Pulmonary artery endothelial cell (primary cell): ENCODE measurements at places on chromosomes 4 and X. TPM values are rescaled to one million over a fixed set of nuclear protein-coding genes. Genes with fewer than 3 reads are reported as not detected.

The ZAR1 gene
- total RNA-seq, result not detected in 2 replicates

The FGF5 gene
- total RNA-seq, result 0.32 and 0.53 TPM in 2 replicates

The MSX1 gene
- 2.7 and 4.1 TPM in 2 replicates for total RNA-seq

The FRAS1 gene
- total RNA-seq, result 8.6 and 26.8 TPM in 2 replicates

The ASMT gene
- not detected in 2 replicates for total RNA-seq

The AR gene
- 5.2 and 11.4 TPM in 2 replicates for total RNA-seq

The PNCK gene
- total RNA-seq, result not detected in 2 replicates

The SEL1L3 gene
- 121 and 217 TPM in 2 replicates for total RNA-seq

The AREG gene
- total RNA-seq, result 0.20 and 0.32 TPM in 2 replicates

The TSC22D3 gene
- 25.9 and 52.8 TPM in 2 replicates for total RNA-seq

The DUSP21 gene
- total RNA-seq, result not detected in 2 replicates

The ARMCX4 gene
- total RNA-seq, result 4.6 and 6.4 TPM in 2 replicates

GRCh38 chr4:174579421-174579820 is 57.1 kb upstream of the HPGD start:
- no peak for DNase-seq

DNA sequence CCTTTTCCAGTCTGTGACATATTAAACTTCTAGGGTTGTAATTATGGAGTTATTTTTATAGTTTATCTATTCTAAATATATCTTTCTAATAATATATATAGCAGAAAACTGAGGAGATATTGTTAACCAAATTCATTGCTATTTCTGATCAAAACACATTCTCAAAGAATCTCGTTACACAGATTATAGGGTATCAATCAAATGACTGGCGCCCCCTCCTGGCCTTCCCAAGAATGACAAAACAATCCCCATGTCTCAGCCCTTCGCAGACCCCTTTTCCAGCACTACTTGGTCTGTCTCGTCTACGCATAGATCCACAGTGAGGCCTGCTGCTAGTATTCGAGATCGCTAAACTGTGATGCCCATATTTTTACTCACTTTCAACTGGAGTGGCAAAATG is 209.3 kb downstream of the GPC3 start:
- DNase-seq, result no peak

GRCh38 chr4:121326597-121326996 is 54.2 kb downstream of the QRFPR start:
- DNase-seq, result no peak

- DNase-seq, result no peak
Observed at GRCh38 chr4:2059046-2059725, at the start of gene NAT8L. NAT8L (plus strand) TSS chr4:2059327; CDS start chr4:2059512, 185 bp downstream.

- no peak for DNase-seq
Observed at GRCh38 chrX:118448273-118448783, 47.3 kb upstream of the DOCK11 start.

DNA sequence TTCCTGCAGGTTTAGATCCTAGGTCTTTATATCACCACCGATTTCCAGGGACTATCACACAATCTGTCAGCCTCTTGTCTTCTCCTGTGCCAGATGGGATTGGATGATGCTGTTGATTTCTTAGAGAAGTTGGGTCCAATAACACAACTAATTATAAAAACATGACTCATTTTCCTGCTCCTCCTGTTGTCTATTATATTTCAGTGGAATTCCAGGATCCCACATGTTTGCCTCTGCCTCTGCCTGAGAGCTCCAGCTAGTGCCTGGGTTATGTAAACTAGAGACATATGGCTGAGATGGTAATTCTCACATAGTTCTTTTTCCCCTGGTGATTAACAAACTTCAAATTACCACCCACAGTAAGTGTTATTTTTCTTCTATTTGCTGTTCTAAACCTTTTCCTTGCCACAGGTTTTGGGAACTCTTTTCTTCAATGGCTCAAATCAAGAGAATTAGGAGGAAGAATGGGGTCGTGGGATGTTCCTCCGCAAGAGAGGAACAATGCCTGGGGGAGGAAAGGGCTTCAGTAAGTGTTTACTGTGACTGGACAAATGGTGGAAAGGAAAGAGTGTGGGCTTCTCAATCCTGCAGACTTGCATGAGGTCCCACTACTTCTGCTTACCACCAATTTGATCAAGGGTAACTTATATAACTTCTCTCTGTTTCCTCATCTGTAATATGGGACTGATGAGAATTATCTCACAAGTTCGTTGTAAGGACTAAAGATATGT is 3.4 kb upstream of the HOPX start:
- no peak for DNase-seq

DNA sequence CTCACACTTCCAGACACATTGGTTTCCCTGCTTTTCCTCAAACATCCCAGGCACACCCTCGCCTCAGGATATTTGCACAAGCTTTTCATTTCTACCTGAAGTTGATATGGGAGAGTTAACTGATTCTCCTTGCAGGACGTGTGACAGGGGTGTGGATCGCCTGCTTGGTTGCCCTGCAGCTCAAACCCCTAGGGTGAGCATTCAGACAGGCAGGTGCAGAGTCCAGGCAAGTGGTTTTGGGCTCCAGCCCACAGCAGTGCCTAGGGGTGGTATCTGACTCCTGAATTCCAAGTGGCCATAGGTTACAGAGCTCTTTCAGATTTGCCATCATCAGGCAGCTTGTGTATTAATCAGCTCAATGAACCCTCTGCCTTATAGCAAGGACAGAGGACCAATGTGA is 1104.2 kb upstream of the IGFBP7 start:
- no peak for DNase-seq

- no peak for DNase-seq
Observed at GRCh38 chr4:122423246-122423645, 33.3 kb downstream of the IL2 start.

- no peak for DNase-seq
Observed at GRCh38 chr4:87031920-87032319, 97.1 kb downstream of the AFF1 start.

- no peak for DNase-seq
Observed at GRCh38 chr4:107034996-107035818, 906 bp downstream of the DKK2 start.

- no peak for DNase-seq
Observed at GRCh38 chrX:52217494-52218160, 32.9 kb downstream of the MAGED4 start.

DNA sequence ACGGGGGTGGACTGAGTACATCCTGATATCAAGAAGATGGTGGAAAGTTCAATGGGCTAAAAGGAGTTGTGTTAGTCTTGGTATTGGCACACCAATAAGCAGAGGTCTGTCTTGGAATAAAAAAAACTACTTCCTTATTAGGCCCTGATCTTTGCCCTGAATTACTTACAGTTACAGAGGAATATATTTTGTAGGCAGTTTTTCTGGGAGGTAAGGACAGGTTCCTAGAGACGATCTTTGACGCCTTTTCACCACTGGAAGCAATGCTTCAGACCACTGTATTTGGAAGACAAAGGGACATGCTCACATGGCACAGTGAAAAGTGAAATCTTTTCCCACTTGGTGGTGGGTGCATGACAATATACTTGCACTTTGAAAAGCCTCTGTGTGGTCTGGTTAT is 618 bp upstream of the XK start:
- DNase-seq, result no peak

DNA sequence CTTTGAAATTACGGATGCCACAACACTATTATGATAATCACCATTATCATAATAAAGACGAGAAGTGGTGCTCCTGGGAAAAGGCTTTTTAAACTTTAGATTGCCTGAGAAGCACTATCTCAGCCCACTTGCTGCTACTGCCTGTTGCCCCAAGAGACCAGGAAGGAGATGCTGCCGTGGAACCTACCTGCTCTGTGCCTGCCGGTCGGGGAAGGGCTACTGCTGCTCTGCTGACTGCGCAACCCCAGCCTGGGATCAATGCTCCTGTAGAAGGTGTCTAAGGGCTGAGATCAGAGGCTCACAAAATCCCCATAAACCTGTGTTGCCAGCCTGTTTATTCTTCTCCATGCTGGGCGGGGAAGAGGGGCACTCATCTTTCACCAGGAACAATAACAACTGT is 145.3 kb upstream of the VCX3B start:
- no peak for DNase-seq

- DNase-seq, result no peak
Observed at GRCh38 chrX:10166731-10167151, 10.0 kb downstream of the CLCN4 start.

DNA sequence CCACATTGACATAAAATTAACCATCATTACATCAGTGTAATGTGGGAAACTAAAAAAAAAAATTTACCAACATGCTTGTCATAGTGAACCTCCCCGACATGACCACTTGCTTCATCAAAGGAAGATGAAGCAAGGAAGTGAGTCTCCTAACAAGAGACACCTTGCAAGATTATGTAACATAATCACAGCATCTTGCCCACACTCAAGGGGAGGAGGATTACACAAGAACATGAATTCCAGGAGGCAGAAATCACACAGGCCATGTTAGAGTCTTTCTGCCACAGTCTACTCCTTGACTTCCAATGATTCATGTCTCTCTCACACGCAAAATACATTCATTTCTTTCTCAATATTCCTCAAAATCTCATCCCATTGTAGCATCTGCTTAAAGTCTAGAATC is 93.3 kb downstream of the AKAP4 start:
- DNase-seq, result no peak

DNA sequence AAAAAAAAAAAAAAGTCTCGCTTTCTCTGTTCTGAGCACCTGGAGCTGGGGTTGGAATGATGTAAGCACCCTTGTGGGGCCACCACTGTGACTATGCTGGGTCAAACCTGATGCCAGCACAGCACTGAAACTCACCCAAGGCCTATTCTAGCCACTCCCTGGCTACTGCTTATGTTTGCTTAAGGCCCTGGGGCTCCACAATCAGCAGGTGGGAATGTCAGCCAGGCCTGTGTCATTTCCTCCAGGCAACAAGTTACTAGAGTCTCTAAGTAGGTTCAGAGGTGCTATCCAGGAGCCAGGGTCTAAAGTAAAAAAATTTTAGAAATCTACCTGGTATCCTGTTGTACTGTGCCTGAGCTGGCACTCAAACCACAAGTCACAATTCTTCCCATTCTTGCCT is 1306.8 kb downstream of the STIM2 start:
- no peak for DNase-seq

GRCh38 chrX:38820751-38821150 is 19.5 kb downstream of the MID1IP1 start:
- no peak for DNase-seq

- no peak for DNase-seq
Observed at GRCh38 chr4:82043081-82043808, 330.5 kb downstream of the HNRNPD start.

DNA sequence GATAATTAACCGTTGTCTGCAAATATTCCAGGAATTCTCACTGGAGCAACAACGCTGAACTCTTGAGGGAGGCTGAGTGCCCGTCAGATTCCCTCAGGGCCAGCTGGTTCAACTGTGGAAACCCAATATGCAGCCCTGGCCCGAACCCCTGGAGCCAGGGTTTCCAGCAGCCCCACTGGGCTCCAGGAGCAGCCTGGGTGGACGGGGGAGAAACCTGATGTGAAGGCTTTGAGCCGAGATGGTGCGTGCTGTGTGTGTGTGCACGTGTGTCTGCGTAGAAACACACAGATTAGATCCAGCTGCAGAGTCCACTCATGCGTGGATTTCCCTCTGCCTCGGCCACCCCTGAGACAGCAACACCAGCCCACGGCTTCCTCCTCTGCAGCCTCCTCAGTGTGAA is 19.4 kb upstream of the SLC25A6 start:
- no peak for DNase-seq

GRCh38 chr4:74263551-74263950 is 44.7 kb upstream of the EPGN start:
- no peak for DNase-seq

DNA sequence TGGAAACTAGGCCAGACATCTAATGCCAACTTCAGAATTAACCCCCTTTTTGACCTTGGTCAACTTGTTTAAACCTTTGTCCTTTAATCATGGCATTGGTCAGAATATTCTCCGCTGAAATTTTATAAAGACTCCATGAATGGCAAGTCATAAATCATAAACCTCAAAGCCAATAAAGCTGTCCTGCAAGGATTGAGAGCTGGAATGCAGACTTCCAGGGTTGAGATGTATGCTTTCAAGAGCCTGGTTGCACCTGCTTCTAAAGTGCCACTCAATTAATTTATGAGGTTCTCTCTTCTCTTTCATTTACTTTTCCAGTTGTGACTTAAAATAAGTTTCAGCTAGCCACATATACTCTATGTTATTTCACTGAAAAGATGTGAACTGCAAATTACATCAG is 136.2 kb upstream of the HCCS start:
- DNase-seq, result no peak

GRCh38 chr4:125191232-125191631 is 123.5 kb upstream of the FAT4 start:
- no peak for DNase-seq

DNA sequence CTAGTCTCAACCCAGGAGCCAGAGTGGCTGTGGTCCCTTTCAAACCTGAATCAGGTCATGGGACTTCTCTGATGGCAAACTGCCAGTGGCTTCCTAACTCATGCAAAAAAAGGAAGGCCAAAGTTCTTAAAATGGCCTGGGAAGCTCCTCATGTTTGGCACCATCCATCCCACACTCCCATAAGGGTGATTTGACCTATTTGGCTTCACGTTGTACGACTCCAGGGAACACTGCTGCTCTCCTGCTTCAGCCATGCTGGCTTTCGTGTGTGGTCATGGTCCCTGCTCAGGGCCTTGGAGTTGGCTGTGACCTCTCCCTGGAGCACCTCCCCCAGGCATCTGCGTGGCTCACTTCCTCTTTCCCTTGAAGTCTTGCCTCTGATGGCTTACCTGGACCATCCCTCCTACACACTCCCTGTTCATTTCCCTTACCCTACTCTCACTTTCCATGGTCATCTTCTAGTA is 12.8 kb upstream of the TMSB4X start:
- no peak for DNase-seq

DNA sequence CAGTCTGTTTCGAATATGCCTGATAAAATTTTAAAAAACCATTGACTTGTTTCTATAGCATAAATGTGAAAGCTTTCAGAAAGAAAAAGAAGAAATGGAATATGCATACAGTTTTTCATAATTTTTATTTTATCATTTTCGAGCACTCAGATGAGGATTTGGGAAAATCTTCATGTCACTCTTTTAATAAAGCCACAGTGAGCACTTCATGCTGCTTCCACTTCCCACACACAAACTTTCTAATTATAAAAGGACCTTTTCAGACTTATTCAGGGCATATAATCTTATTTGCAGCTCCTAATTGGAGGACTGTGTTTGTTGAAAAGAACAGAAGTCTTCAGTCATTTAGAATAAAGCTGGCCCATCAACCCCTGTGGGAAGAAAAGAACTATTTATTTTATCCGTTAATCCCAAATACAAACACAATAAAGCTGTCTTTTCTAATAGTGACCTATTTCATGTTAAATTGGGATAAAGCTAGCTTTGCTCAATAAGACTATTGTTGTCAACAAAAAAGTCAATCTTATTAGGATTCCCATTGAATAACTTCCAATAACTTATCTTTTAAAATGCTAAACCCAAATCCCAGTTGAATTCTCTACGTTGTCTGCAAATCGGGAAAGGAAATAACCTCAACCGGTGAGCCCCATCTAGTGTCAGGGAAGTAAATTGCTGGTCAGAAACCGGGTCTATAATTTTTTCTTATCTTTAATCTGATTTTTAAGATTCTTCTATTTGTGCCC is 211.5 kb downstream of the PDGFRA start:
- DNase-seq, result no peak

GRCh38 chr4:157012781-157013180 is 41.2 kb upstream of the PDGFC start:
- DNase-seq, result no peak
